ENCODE measurements at places on chromosomes 2 and 18.

DNA sequence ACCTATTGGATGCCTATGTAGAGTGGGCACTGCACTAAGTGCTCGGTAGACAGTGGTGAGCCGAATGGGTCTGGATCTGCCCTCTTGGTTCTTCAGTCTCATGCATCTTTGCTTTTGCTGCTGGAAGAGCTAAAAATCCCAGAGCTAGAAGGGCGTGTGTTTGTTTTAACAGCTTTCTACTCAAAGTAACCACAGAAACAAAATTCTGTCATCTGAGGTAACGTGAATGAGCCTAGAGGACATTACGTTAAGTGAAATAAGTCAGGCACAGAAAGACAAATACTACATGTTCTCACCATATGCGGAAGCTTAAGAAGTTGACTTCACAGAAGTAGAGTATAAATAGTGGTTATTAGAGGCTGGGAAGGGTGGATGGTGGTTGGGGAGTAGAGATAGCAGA is 119.8 kb downstream of the PLB1 start:
- DNase-seq, result no peak

- no peak for DNase-seq
Measured at GRCh38 chr2:202608142-202608852, 26.5 kb upstream of the FAM117B start.

GRCh38 chr2:221777119-221777518 is 205.0 kb upstream of the EPHA4 start:
- no peak for DNase-seq

GRCh38 chr2:173854141-173854540 is 111.0 kb downstream of the SP3 start:
- no peak for DNase-seq

Data from SHP77 treated with DMSO at 0.1 percent for 48 hours (cell line).